ENCODE measurements at places on chromosomes 2 and 18. TPM values are rescaled to one million over a fixed set of nuclear protein-coding genes. Genes with fewer than 3 reads are reported as not detected.

The ATL2 gene
- 50.9 TPM for total RNA-seq

The NEB gene
- total RNA-seq = 0.11 TPM

The KLHL41 gene
- 0.15 TPM for total RNA-seq

The SPR gene
- total RNA-seq = 83.9 TPM

The TMEM18 gene
- 47.8 TPM for total RNA-seq

The TDRD15 gene
- not detected for total RNA-seq

The BOLL gene
- total RNA-seq = not detected

The NT5C1B gene
- total RNA-seq = not detected

The LIMS4 gene
- 0.62 TPM for total RNA-seq
